ENCODE measurements at places on chromosomes 5 and 9.

DNA sequence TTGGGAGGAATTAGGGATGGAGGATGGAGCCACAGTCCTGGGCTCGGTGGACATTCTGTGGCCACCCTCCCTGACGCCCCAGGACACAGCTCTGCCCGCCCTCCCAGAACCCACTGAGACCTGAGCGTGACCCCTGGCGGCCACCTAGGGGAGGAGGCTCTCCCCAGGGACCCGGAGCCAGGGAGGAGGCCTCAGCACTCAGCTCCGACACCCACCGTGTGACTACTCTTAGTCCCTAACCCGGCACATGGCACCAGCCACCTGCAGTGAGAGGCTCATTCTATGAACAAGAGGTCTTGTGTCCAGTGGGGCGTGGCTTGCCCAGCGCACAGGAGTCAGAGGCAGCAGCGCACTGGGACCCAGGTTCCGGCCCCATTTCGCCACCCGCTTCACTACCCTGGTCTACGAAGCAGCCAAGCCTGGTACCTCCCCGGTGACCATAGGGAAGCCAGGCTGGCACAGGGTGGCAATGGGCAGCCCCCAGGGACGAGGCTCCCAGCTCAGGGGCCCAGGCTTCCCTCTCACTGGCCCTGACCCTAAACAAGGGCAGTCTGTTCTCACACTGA lies 10.2 kb downstream of the SARDH start:
- DNase-seq = no peak

- no peak for DNase-seq
Observed at GRCh38 chr5:141525653-141526052, 36.8 kb downstream of the PCDHGC5 start.

GRCh38 chr5:107418071-107418470 lies 252.7 kb downstream of the EFNA5 start:
- DNase-seq = no peak

DNA sequence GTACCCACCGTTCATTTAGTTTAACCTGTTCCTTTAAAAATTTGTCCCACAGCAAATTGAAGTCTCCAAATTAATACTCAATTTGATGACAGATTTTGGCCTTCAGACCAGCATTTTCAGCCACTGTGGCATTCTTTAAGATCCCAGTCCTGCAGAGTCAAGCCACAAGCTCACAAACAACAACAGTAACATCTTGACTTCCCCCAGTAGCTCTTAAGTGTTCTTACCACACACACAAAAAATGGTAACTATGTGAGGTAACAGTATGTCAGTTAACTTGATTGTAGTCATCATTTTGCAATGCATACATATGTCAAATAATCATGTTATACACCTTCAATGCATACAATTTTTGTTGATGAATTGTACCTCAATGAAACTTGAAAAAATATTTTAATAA lies 247.9 kb downstream of the LURAP1L start:
- no peak for DNase-seq

GRCh38 chr5:173056783-173057061 lies 570 bp downstream of the CREBRF start:
- DNase-seq = no peak

DNA sequence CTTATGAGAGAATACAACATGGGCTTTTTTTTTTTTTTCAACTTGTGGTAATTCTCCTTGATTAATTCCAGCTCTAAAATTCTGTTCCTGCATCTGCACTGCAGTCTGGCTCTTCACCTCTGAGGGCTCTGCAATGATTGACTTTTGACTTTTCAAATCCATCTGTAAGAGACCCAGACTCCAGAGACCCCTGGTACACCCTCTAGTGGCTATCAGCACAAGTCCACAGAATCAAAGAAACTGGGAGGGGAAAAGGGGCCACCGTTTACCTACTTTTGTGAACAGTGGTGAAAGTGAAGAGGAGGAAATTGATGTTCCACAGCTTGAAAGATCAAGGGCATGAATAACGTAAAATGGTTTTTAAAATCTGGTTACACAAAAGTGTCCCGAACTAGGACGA lies 151.6 kb downstream of the SLIT3 start:
- DNase-seq = no peak

GRCh38 chr5:18179579-18179978 lies 545.3 kb downstream of the TAF11L14 start:
- DNase-seq = no peak

DNA sequence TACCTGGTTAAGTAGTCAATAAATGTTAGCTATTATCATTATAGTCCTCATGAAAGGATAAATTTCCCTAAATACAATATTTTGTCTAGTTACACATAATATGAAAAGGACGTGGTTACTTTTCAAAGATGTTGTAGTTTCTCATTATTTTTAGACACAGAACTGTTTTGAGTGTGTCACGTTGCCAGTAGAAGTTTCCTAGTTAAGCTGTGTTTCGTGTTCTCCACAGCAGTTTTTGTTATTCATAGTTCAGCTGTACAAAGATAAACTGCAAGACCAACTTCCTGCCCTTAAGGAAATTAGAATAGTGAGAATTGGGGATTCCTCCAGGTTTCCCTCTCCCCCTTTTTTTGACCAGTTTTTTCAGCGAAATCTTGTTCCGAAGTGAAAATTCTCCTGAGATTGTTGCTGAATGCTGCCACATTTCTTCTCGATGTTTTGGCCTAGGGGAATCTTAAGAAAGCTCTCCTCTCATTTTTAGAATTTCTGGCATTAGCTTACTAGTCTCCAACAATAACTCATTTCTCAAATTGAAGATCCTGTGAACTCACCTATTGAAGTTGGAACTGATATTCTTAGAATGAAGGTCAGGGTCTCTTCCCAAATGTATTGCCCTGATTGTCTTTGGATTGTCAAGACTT lies 176.1 kb downstream of the PAM start:
- no peak for DNase-seq

DNA sequence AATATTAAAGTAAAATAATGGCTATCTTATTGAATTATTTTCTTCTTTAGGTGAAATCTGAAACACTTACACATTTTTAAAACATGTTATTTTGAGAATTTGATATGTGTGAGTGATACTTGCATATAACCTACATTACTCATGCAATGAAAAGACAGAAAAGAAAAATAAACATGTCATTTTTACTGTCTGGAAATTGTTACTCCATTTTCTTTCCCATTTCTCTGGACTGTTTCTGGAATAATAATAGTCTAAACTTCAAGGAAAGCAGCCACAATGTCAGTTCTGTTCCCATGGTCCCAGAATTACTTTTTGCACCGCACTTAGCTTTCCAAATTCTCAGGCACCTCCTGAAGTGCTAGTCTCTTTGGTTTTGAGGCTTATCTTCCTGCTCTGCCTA lies 145.5 kb downstream of the PRR16 start:
- no peak for DNase-seq

GRCh38 chr5:34913072-34913471 lies 2.2 kb downstream of the RAD1 start:
- DNase-seq = no peak

DNA sequence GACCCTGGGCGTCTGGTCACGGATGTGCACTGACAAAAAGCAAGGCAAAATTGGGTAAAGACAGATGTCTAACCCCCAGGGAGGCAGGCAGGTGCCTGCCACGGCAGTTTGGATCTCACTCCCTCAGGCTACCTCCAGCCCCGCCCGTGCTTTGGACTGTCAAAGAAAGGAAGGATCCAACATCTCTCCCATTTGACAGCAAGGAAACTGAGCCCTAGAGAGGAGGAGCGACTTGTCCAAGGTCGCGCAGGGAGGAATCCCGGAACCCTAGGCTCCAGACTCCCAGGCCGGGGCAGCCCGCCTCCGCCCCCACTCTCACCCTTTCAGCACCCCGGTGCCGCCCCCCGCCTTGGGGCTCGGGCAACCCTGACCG lies 376 bp downstream of the GOLGA1 start:
- no peak for DNase-seq

DNA sequence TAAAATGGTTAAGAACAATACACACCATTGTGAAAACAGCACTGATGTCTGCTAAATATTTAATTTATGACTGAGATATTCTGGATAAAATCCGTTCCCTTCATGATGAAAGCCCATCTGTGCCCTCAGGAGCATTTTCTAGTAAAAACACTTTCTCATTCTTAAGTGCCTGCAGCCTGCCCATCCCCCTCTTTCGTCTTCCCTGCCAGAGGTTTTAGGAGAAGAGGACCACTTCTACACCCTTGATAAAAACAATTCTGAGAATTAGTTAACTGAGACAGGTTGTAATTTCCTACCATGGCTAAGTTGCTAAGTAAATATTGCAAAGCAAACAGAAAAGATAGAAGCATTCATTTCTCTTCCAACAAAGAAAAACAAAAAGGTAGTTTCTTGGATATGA lies 272.6 kb downstream of the ATPSCKMT start:
- DNase-seq = no peak

GRCh38 chr5:44048276-44048984 lies 340.8 kb downstream of the FGF10 start:
- DNase-seq = no peak

GRCh38 chr5:59104400-59105127 lies 521.7 kb downstream of the RAB3C start:
- DNase-seq = no peak

DNA sequence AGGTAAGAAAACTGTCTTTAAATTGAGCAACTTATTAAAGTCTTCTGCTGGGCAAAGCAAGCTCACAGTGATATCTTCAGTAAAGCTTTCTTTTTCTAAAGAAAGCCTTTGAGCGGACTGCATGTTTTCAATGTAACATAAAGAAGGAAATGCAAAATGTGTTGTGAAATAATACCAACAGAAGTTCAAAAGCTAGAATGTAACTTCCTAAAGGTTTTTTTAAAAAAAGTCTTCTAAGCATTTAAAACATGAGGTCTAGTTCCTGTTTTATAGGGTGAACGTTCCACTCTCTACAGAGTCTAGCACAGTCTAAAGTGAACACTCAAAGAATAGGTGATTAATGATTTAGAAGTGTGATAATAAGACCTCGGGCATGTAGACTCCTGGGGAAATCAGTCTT lies 62.9 kb downstream of the DENND1A start:
- DNase-seq = no peak

GRCh38 chr5:108858959-108859358 lies 111.3 kb downstream of the FER start:
- no peak for DNase-seq

- DNase-seq = no peak
Observed at GRCh38 chr5:163563112-163563511, 57.7 kb downstream of the MAT2B start.

- DNase-seq = no peak
Observed at GRCh38 chr5:124713595-124713994, 32.8 kb downstream of the ZNF608 start.

- no peak for DNase-seq
Observed at GRCh38 chr5:73136055-73136562, 15.7 kb downstream of the TMEM171 start.
